ENCODE measurements at places on chromosomes 4 and X.
A peak's percentile ranks its signal among the peaks of the same experiment; 100 is the strongest.

DNA sequence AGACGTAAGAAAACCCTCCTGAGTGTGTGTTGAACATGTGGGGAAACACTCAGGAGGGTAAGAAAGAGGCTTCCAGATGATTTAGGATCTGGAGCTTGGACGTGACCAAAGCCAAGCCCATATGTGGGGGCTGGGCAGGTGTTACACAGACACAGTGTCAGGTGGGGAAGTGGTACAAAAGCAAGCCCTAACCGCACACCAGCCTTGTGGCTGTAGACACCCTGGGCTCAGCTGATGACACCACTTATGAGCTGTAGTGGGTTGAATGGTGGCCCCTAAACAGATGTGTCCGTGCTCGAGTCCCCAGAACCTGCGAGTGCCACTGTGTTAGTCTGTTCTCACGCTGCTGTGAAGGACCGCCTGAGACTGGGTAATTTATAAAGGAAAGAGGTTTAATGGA lies 25.0 kb upstream of the NSG1 start:
- DNase-seq, result peak; percentile 37

DNA sequence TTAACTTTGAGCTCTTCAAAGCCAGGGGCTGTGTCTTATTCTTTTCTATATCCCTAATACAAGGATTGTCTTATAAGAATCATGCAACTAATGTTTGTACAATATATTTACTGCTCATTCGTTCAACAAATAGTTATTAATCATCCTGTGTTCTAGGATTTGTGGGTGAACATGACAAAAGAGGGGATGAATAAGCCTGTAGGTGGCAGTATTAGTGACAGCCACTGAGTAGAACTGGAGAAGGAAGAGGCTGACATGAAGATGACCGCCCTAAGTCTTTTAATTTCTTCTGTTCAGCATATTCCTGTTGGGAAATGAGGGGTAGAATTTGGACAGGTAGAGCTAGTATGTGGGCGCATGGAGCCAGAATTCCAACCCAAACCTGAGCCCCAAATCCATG lies 11.9 kb upstream of the LINC00632 start:
- DNase-seq, result no peak

DNA sequence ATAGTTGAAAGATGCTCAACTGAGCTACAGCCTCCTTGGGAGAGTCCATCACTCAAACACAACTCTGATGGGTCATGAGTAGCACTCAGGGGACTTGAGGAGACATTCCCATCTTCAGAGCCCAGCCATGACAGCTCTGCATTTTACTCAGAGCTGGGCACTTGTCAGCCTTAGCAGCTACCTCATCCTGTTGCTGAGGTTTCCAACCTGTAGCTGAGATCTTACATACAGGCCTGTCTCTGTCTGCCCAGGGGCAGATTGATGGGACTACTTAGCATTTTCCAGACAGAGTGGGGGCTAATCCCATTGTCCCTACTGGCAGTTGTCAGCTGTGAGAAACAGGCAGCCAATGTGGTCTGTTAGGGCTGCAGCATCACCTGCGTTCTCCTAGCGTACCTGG lies 3.5 kb downstream of the FHDC1 start:
- DNase-seq, result no peak

GRCh38 chr4:70818173-70818855 lies 21.4 kb downstream of the GRSF1 start:
- DNase-seq, result no peak

DNA sequence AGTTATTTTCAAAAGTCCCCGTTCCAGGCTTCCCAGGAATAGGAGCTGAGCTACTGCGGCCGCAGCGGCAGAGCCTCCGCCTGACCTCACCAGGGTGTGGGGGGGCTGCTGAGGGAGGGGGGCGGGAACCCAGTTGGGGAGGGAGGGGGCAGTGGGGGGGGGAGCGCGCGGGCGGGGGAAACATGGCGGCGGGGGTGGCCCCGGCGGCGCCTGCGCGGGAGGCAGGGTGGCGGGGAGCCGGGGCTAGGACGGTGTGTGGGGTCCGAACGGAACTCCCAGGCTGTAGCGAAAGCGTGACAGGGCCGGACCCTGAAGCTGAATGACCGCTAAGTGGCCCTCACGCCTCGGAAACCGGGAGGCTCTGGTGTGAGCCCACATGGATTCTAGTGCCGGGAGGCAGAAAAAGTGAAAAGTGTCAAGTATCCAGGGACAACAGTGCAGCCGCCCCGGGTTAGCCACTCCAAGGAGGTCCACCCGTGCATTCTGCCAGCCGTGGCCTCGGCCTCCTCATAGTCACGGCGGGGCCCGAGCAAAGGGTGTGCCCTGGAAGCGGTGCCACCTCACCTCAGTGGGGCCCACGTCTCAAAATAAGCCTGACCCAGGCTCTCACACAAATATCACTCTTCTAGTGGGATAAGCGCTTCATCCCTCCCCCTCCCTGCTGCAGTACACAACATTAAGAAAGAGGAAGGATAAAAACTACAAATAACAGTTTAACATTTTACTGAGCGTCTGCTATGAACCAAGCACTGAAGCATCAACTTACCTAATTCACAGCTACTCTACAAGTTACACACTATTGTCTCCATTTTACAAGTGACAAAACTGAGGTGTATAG lies at the start of gene KLHL13:
Gene KLHL13 (minus strand): TSS at position 98 of the 838 bp plus-strand sequence. CDS start 88,337 bp downstream, outside the sequence.
- DNase-seq, result no peak

- peak; percentile 98 for DNase-seq
Measured at GRCh38 chrX:13250826-13251580, 68.8 kb downstream of the ATXN3L start.

DNA sequence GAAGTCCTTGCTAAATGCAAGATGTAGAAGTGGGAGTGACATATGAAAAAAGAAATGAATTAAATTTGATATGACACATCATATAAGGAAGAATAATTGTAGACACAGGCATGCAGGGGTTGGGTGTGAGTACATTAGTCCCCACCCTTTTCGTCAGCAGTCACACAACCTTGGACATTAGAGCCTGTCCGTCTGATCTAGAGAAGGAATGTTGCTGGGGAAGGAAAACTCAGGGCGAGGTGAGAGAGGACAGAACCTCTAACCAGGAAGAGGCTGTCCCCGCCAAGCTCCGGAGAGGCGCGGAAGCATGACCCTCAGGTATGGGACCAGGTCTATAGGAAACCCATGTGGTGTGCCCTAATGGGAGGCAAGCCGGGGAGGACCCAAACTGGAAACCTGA lies 102.1 kb downstream of the RELL1 start:
- no peak for DNase-seq

GRCh38 chr4:153398713-153399112 lies 54.2 kb downstream of the MND1 start:
- DNase-seq, result peak; percentile 47

DNA sequence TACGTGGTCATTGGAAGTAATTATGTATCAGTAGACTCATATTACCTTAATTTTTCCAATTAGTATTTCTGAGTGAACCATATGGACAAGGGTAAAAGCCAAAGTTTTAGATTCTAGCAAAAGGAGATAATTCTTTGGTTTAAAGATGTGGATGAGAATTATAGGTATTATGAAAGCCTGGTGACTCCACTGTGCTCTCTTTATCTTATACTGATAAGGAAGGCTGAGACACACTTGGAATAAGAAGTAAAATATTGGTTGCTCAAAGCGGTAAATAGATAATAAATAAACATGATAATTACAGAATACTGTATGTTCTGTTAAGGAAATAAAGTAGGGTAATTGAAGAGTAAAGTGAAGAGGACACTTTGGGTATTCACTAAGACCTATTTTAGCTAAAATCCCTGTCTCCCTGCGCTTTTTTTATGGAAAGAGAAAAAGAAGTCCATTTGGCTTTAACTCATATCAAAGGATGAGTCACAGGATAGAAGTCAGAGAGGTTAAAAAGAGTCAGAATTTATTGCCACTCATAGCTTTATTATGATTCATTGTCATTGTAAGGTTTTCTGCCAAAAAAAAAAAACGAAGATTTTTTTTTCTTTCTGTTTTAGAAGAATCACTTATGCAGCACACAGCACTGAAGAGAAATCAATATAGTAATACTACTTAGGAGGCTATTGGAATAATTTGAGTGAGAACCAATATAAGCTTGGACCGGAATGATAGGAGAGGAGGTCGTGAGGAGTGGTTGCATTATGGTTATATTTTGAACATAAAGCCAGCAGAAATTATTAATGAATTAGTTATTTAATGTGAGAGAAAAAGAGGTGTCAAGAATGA lies 2463.1 kb downstream of the ARAP2 start:
- peak; percentile 75 for DNase-seq

GRCh38 chr4:71303850-71304249 lies 35.0 kb upstream of the SLC4A4 start:
- DNase-seq, result peak; percentile 35

DNA sequence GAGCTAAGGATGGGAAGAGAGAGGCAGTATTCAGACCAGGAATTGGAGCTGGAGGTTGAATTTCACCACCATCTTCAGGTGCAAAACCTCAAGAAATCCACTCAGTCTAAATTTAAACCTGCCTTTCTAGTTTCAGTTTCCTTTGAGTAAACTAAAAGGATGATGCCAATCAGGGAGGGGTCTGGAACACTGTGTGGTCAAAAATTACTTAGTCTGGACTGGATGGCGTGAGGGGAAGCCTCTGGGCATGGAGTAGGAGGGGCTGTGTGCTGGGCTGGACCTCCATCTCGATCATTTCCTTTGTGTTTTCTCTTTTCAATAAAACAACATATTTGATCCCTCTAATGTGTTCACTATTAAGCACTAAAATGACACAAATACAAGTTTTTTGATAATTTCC lies 120.1 kb downstream of the GC start:
- no peak for DNase-seq

Data from amniotic epithelial cell (primary cell).